ENCODE measurements at places on chromosomes 1 and 21.

DNA sequence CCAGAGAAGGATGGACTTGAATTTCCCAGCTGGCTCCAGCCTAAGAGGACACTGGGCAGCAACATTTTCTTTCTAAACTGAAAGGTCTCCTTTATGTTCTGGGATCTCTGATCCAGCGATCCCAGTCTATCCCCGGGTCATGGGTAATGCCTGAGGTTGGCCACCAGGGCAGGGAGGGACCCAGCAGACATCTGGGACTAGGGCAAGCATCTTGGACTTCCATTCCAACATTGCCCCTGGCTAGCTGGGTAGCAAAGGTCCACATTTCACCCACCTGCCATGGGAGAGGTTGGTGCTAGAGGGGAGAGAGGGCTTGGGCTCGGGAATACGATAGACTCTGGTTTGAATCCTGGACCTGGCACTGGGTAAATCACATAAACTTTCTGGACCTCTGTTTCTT, 84.6 kb downstream of the LRRN2 start:
- H3K27ac ChIP-seq, result no peak overlapping the region
- H3K4me1 ChIP-seq, result peaks cover 5% of the 10 kb centered on the region
- no peak overlapping the region for H3K4me3 ChIP-seq
- peaks cover 15% of the 10 kb centered on the region for H3K36me3 ChIP-seq

- H3K27me3 ChIP-seq, result no peaks in the 10 kb centered on the region
- peaks cover 42% of the 10 kb centered on the region for H3K36me3 ChIP-seq
- H3K4me3 ChIP-seq, result no peak overlapping the region
- DNase-seq, result no peak
Observed at GRCh38 chr1:19239876-19240275, 11.4 kb downstream of the EMC1 start.

DNA sequence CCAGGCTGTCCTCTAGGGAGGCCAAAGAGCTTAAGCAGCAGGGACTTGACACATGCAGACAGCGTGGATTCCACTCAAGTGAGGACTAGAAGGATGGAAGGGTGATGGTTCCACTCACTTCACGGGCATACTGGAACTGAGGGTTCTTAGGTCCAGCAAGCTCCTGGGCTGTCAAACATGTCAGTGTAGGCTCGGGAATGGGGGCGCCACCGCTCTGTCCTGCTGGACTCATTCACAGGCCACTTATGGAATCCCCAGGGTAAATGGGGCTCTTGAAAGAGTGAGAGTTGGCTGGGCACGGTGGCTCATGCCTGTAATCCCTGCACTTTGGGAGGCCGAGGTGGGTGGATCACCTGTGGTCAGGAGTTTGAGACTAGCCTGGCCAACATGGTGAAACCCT, 27.7 kb upstream of the CSF3R start:
- no peaks in the 10 kb centered on the region for H3K4me1 ChIP-seq
- no peak overlapping the region for H3K27ac ChIP-seq
- no peak overlapping the region for H3K4me3 ChIP-seq
- peaks cover 2% of the 10 kb centered on the region for H3K36me3 ChIP-seq
- no peak for DNase-seq

DNA sequence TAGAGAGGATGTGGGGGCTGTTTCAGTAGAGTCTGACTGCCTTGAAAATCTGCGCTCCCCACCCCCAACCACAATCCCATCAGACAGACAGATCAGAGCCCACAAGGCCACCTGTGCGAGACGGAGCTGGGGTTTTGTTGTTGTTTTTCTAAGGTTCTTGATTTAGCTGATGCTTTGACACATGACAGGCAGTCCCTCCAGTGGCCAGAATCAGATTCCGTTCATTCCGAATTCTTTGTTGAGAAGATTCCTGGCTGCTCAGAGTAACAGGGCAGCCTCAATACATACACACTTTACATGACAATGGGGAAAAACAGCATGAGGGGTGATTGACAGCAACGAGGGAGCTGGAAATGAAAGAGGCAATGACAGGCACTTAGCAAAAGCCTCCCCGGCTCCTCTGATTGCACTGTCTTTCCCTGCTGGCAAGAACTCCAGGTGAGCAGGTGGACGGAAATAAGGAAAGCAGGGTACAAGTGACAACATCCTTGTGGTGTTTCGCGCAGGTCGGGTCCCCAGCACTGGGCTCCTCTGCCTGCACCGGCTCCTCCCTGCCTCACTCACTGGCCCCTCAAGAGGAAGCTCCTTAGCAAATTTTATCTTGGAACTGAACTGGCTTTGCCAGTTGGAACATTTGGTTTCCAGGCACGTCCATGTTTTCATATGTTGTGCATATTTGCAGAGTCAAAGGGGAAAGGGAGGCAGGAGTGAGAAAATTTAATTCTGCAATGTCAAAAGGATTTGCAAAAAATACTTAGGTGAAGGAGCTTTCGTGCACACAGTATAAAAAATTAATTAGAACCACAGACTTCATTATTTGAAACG, 148.7 kb downstream of the PGBD5 start:
- H3K36me3 ChIP-seq, result peaks cover 13% of the 10 kb centered on the region
- peaks cover 39% of the 10 kb centered on the region for H3K4me1 ChIP-seq
- H3K4me3 ChIP-seq, result no peak overlapping the region
- DNase-seq, result no peak

- H3K4me3 ChIP-seq, result no peak overlapping the region
- H3K27me3 ChIP-seq, result no peaks in the 10 kb centered on the region
- no peak overlapping the region for H3K27ac ChIP-seq
- peaks cover 12% of the 10 kb centered on the region for H3K4me1 ChIP-seq
- H3K36me3 ChIP-seq, result peaks cover 13% of the 10 kb centered on the region
Observed at GRCh38 chr1:175572932-175573868, 170.2 kb downstream of the TNR start.
